ENCODE measurements at places on chromosomes 11 and 22. TPM values are rescaled to one million over a fixed set of nuclear protein-coding genes. Genes with fewer than 3 reads are reported as not detected.

DNA sequence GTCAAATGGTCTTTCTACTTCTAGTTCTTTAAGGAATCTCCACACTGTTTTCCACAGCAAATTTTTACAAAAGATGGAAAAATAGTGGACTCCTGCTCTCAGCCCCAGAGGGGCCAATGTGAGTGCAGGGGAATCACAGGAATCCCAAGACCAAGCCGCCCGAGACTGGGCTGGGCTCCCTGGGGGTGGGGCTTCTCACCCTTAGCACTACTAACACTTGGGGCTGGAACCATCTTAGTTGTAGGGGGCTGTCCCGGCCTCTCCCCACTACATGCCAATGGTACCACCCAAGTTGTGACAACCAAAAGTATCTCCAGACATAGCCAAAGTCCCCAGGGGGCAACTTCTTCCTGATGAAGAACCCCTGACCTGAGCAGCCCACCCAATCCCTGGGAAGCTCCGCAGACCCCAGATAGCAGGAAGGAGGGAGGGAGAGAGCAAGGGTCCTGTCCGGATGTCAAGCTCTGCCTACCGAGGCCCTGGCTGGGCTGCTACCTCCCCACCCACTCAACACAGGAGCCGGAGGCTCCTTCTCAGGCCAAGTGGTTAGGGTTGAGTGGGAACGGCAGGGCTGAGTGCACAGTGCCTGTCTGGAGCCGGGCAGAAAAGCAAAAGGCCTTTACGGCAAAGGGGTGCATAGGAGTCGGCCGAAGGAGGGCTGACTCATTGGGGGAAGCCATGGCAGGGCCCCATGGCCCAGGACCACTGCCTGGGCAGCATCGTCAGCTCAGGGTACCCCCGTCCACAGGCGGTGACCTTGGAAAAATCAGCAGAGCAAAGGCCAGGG, 122.5 kb upstream of the FGF3 start:
- DNase-seq: no peak

- DNase-seq: no peak
Measured at GRCh38 chr11:59558270-59558643, 46.9 kb downstream of the OR4D9 start.

GRCh38 chr11:63610604-63611394, 3.4 kb downstream of the PLAAT3 start:
- peak; percentile 59 for DNase-seq

GRCh38 chr11:1916132-1916985, 3.1 kb upstream of the TNNT3 start:
- DNase-seq: no peak

GRCh38 chr11:67486481-67487195, 3.8 kb downstream of the AIP start:
- no peak for DNase-seq

DNA sequence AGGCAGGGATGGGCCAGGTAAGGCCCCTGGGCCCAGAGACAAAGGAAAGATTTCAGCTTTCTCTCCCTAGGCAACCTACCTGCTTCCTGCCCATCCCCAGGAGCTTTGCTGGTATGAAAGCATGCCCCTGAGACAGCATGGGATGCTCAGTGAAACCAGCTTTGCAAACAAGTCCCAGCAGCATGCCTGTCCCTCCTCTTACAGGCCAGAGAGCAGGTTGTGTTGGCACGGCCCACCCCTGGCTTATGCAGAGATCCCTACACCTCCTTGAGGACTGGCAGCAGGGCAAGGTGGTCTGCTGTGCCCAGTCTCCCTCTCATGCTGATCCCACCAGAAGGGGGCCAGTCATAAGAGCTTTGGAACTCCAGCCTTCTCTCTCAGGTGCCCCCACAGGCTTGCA, 3.1 kb downstream of the SCN4B start:
- no peak for DNase-seq

- no peak for DNase-seq
Measured at GRCh38 chr22:36902143-36902926, 11.1 kb upstream of the CSF2RB start.

Gene ARVCF
- 19.7 TPM for total RNA-seq

Gene SLC15A3
- total RNA-seq: 6.8 TPM

Gene ANGPTL5
- not detected for total RNA-seq

Gene OR51I1
- not detected for total RNA-seq
